ENCODE measurements at places on chromosomes 5 and 9.
A peak's percentile ranks its signal among the peaks of the same experiment; 100 is the strongest.

GRCh38 chr5:171840066-171840465 is 54.4 kb downstream of the SMIM23 start:
- no peak for DNase-seq

GRCh38 chr9:130078547-130078946 is 24.8 kb downstream of the GPR107 start:
- no peak for DNase-seq

DNA sequence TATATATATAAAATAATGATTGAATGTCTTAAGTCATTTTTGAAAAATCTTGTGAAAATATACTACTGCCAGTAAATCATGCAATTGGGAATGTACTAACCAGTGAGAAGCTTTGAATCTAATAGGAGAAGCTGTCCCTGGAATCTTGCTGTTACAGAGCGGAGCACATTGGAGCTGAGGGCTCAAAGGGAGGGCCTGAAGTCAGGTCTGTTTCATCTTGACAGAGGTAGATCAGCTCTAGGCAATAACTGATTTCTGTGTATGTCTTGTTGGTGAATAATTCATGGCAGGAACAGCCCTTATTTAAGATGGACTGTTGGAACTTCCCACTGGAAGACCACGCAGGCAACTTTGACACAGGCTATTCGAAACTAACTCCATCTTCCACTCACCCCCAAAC is 17.5 kb downstream of the CAMK4 start:
- no peak for DNase-seq

- peak; percentile 75 for DNase-seq
Observed at GRCh38 chr9:84759300-84759750, 89.8 kb downstream of the NTRK2 start.

GRCh38 chr5:129767927-129768380 is 20.1 kb downstream of the MINAR2 start:
- peak; percentile 92 for DNase-seq

GRCh38 chr5:33401482-33402390 is 39.0 kb upstream of the TARS1 start:
- no peak for DNase-seq

GRCh38 chr5:162637481-162637880 is 569.9 kb downstream of the GABRG2 start:
- no peak for DNase-seq

DNA sequence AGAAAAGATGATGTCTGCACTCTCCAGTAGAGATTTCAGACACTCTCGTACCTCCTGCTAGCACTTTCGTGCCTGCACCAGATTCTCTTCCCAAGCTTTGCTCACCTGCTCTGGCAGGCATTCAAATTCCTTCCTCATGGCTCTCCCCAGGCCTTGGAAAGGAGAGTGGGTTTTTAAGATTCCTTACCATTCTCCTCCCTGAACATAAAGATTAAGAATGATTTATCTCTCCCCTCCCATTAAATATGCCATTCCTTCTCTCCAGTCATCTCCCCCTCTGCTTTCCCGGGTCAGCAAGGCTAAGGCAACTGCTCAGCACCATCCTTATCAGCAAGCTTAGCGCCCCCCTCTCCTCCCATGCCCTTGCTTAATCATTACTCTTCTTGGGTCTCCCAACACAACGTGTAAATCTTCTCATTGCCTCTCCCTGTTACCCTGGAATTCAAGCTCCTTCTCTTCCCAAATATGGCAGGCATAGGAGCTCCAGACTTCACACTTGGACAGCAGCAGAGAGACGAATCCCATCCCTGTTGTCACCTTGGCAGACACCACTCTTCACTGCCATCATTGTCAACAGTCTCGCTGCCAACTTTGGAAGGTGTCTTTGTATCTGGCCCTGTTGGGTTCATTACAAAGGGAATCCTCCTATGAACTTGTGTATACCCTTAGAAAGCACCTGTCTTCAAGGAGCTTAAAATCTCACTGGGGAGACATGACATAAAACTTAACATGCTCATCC is 332.9 kb downstream of the SLIT3 start:
- no peak for DNase-seq

- DNase-seq: no peak
Observed at GRCh38 chr9:33125871-33126823, 41.0 kb downstream of the B4GALT1 start.

DNA sequence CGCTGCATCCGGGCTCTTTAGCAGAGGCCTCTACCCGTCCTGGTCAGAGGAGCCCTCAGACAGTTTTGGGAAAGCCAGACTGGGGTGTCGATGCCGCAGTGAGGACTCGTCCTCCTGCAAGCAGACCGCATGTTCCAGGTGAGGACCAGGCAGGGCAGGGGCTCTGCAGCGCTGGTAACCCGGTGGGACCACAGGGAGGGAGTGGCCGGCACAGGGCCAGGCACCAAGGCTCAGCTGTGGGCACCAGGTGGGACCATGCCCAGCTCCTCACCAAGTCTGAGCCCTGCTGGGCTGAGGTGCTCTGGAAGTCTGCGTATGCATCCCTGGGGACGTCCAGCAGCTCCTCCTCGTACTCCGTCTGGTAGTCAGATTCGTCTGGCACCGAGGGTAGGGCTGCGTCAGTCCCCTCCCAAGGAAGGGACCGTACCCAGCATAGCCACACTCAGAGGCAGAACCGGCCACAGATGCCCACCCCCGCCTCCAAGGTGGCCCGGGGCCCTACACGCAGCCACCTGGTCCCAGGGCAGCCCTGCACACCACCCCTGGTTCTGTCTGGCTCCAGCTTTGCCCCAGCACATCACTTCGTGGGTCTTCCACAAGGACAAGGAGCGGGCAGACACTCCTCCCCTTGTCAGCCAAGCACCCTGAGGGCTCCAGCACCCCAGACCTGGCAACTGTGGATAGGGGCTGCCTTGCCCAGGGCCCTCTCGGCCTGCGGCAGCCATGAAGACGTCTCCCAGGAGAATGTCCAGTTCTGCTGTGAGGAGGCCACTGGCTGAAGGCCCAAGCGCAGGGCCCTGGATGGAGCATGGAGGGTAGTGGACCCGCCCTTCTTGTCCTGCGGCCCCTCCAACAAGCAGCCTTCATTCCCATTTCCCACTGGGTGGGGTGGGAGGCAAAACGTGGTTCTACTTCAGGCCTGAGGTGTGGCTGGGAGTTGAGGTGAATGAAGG is 1.5 kb upstream of the NSMF start:
- DNase-seq: no peak

GRCh38 chr5:122442938-122443337 is 130.9 kb downstream of the SNCAIP start:
- DNase-seq: no peak

DNA sequence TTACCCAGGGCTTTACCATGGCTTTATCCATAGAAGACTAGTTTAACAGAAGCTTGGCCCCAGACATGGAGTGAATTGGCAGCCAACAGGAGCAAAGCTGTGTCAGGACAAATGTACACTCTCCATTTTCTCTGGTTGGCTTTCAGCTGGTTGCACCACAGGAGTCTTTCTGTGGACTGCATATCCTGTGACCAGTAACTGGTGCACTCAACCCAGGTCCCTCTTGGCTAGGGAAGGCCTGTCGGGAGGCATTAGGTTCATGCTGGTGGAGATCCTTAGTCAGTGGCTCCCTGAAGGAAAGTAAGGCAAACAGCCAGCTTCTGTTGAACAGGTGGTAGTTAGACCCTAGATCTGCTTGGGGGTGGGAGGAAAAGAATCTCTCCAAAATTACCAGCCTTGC is 146.9 kb upstream of the TLX3 start:
- DNase-seq: no peak
